ENCODE measurements at places on chromosomes 1 and 21.

GRCh38 chr1:84148758-84149157 is 4.7 kb downstream of the PRKACB start:
- no peak for DNase-seq

DNA sequence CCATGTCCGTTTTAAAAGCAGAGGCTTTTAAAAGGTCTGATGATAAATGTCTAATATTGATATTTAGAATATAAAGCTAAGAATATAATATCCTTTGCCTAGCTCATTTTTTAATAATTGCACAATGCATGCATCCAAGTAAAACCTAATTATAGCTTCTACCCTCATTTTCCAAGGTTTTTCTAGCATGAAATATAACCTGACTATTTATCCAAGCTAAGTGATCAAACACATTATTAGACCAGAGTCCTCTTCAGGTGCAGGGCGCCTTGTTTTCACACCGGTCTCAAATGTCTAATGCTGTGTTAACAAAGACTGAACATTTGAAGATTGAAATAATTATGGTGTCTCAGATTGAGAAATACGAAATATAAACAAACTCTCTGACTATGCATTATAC is 648.9 kb upstream of the CXADR start:
- no peak for DNase-seq

DNA sequence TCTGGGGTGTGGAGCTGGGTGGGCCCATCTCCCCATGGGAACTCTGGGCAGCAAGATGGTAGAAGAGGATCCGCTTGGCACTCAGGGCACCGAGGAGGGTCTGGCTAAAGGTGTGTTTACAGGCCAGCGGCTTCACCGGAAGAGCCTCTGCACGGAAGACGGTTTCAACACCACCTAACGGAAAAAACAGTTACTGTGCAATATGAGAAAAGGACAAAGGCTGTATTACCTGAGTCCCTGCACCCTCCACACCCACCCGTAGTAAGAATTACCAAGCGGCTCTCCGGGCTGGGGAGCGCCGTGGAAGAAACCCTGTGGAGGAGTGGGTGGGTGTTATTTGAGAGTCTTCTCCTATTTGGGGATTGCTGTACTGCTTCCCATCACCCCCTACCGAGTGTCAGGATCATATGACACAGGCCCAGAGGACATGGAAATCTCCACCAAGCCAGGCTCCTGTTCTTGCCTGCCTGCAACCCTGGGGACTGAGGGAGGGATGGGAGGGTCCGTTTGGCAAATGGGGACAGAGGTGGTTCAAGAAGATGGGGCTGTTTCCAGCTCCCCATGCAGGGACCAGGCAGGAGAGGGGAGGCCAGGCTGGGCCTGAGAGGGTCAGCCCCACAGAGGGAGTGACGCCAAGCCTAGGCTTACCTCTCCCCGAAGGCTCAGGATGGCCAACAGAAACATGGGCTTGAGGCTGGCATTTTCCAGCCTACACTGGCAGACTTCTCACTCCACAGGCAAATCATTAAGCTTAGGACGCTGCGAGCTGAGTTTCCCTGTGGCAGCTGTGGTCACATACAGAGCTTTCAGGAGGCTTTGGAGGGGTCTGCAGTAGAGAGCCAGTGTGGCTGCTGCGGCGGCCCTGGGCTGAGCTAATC is 203.5 kb upstream of the TMEM51 start:
- DNase-seq: no peak

DNA sequence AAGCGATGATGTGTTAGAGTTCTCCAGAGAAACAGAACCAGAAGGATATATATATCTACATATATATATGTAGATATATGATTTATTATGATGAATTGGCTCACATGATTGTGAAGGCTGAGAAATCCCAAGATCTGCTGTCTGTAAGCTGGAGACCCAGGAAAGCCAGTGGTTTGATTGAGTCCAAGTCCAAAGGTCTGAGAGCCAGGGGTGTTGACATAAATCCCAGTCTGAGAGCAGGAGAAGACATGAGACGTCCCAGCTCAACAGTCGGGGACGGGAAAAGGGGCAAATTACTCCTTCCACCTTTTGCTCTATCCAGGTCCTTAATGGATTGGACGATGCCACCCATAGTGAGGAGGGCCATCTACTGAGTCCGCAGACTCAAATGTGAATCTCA is 126.6 kb downstream of the PRDM2 start:
- no peak for DNase-seq

GRCh38 chr1:76840278-76840677 is 27.0 kb upstream of the ST6GALNAC5 start:
- DNase-seq: no peak

DNA sequence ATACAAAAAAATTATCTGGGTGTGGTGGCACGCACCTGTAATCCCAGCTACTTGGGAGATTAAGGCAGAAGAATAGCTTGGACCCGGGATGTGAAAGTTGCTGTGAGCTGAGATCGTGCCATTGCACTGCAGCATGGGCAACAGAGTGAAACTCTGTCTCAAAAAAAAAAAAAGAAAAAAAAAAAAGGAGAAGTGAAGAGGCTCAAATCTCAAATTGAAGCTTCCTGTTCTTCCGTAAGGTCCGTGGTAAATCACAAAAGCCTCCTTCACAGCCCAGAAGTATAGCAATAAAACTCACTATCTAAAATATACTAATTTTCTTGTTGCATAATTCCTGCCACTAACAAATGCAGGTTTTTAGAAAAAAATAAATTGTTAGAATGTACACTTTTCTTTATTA is 498.2 kb upstream of the BRINP3 start:
- DNase-seq: no peak
